CD4-positive, alpha-beta T cell treated with Interleukin-4 for 4 hours (primary cell): ENCODE measurements at places on chromosomes 16 and 17.

- no peak for DNase-seq
These were observed 2.4 kb downstream of the THRA start for GRCh38 chr17:40064971-40065768.

- DNase-seq = no peak
These were observed 18.4 kb downstream of the CNTNAP1 start for GRCh38 chr17:42700586-42701289.

DNA sequence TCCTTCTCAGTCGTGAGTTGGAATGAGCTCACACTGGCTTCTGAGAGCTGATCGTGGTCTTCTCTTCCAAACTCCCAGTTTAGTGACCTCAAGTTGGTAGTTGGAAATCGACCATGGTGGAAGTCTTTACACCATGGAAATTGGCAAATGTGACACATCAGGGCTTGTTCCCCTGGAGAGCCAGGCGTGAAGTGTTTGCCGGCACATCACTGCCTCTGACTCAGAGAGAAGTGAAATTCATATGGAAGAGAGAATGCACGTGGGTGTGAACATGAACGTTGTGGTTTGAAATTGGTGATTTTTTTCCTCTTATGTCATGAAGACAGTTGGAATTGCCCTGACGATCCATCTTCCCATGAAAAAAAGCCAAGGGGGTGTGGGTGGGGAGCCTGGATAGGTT lies 47.4 kb downstream of the AXIN2 start:
- DNase-seq = no peak

DNA sequence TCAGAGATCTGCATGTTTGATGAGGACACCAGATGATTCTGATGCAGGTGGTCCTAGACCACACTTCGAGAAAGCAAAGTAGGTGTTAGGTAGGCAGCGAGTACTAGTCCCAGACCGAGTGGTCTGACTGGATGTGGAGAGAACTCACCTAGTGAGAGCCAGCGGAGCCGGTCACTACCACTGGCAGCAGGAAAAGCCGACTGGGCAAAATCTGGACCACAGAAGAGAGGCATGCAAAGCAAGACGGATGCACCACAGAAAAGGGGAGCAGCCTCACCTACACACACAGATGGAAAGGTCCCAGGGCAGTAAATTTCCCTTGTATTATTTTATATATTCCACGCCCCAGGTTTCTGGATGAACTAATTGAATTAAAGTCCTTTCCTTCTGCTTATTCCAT lies 13.5 kb downstream of the COX10 start:
- no peak for DNase-seq

GRCh38 chr17:64938925-64939474 lies 19.7 kb upstream of the LRRC37A3 start:
- peak; percentile 21 for DNase-seq

DNA sequence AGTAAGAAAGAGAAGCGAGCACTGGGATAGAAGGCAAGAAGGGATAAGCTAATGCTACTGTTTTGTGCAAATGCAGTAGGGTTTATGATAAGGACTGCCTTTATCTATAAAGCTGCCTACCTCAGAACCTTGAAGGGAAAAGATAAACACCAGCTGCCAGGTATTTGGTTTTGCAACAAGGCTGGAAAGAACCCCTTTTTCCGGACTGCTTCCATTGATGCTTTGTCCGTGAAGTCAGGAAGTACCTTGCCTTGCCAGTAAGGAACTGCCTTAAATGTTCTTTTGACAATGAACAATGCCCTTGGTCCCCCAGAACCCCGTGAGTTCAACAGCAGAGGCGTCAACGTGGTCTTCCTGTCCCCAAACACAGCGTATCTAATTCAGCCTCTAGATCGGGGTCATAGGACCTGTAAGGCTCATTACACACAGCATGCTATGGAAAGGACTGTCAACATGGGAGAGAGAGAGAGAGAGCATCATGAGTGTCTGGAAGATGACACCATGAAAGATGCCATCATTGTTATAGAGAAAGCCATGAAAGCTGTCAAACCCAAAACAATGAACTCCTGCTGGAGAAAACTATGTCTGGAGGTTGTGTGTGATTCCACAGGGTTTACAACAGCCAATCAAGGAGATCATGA lies 113.4 kb downstream of the ANKRD11 start:
- no peak for DNase-seq

DNA sequence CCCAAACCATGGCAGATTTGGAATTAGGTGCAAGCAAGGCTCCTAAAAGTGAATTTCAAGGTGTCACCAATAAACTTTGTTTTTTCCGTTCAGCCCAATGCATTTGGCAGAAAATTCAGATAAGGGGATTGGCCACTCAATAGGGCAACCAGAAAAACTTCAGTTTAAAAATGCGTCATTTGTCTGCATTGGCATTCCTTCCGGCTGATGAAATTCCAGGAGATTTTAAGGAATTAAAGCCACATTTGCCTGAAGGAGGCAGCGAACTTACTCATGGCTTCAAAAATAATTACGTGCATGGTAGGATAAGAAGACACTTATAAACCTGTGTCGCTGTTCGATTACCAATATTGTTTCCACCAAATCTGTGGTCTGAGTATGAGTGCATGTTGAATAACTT lies 151.9 kb downstream of the SALL1 start:
- DNase-seq = no peak

- peak; percentile 11 for DNase-seq
These were observed 432.7 kb upstream of the ASIC2 start for GRCh38 chr17:33725675-33726271.

DNA sequence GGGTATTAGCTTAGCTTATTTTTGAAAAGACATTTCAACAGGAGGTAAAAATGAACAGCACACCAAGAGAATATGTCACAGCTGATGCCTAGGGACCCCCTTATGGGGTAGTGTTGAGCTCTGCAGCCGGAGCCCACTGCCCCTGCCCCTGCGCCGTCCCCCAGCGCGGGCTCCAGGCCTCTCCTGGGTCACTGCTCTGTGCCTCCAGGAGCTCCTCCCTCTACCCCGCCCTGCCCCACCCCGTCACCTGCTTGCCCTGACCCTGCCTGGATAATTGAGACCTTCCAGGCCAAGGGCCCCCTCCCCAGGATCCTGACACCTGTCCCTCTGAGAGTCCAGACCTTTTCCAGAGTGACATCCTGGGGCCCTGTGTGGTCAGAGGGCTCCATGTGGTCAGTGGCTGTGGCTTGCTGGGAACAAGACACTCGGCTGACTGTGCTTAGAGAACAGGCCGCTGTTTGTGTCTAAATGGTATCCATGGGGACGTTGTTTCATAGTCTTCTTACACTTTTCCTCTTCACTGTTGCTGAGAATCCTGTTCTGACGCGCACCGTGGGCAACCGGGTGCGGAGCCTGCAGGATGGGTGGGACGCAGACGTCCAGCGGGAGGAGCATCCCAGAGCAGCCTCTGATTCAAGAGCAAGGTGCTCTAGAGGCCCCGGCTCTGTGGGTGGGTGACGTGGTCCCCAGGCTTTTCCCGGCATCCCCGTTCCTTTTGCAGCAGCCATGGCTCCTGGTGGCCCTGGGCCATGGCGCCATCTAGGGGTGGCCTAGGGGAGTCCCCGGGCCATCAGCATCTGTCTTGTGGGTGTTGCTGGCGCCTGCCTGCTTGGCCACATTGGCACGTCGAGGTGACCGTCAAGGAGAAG lies 20.0 kb upstream of the WFIKKN1 start:
- DNase-seq = peak; percentile 40

GRCh38 chr17:50146927-50147665 lies 3.4 kb downstream of the PPP1R9B start:
- no peak for DNase-seq

DNA sequence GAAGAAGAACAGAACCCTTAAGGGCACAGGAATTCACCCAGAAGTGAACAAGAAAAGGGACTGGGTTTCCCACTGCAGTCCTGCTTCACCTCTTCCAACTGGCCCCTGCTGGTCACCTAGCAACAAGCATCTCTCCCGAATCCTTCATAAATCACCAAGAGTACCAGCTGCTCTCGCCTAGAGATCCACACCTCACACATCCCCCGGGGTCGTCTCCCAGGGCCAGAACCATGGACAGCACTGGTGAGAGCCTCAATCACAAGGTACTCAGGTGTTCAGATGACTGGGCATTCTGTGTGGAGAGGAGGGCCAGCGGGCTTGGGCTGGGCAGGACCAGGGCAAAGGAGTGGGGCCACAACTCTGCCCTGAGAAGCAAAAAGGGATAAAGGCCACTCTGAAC lies 65.9 kb downstream of the CCT6B start:
- no peak for DNase-seq

GRCh38 chr16:10015397-10015796 lies 166.8 kb downstream of the GRIN2A start:
- no peak for DNase-seq

GRCh38 chr16:24508614-24509013 lies 30.8 kb upstream of the RBBP6 start:
- DNase-seq = no peak

GRCh38 chr17:68903286-68903685 lies 51.9 kb downstream of the ABCA8 start:
- DNase-seq = no peak

GRCh38 chr17:75783803-75784472 lies 668 bp upstream of the UNK start:
- no peak for DNase-seq

DNA sequence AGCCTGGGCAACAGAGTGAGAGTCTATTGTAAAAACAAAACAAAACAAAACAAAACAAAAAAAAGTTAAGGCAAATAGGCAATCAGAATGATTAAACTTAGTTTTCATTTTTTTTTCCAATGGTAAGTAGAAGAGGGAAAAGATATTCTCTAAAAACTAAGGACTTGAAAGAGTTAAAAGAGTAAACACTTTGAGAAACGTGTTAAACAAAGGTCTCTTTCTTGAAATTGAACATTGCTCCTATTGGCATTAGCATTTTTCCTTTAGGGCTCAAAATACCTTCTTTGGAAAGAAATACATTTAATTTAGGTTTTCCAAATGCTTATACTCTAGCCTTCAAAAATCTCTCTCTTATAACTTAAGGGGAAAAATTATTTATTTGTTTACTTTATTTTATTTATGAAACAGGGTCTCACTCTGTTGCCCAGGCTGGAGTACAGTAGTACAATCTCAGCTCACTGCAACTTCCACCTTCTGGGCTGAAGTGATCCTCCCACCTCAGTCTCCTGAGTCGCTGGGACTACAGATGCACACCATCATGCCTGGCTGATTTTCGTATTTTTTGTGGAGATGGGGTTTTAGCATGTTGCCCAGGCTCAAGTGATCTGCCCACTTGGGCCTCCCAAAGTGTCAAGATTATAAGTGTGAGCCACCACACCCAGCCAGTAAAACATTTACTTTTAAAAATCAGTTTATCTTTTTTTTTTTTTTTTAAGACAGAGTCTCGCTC lies 44.7 kb upstream of the VPS4A start:
- DNase-seq = no peak

GRCh38 chr16:68447653-68448359 lies 502 bp downstream of the SMPD3 start:
- no peak for DNase-seq

DNA sequence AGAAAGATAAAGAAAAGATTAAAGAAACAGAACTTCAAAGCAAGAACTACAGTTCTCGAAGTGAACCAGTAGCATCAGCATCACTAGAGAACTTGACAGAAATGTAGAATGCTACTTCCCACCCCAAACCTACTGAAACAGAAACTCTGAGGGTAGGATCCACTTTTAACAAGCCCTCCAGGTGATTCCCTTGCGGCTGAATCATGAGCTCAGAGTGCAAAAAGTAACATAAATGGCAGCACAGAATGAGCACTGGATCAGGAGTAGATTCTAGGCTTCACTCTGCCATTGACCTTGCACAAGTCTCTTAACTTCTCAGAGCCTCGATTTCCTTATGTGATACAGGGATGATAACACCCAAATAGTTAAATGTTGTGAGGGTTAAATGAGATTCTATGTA lies 5.8 kb downstream of the TOM1L2 start:
- no peak for DNase-seq

GRCh38 chr17:41492771-41493170 lies 3.1 kb upstream of the KRT36 start:
- no peak for DNase-seq

GRCh38 chr16:51875834-51876600 lies 670.9 kb downstream of the TOX3 start:
- DNase-seq = no peak

GRCh38 chr16:89564476-89565255 lies 4.2 kb downstream of the RPL13 start:
- DNase-seq = no peak

DNA sequence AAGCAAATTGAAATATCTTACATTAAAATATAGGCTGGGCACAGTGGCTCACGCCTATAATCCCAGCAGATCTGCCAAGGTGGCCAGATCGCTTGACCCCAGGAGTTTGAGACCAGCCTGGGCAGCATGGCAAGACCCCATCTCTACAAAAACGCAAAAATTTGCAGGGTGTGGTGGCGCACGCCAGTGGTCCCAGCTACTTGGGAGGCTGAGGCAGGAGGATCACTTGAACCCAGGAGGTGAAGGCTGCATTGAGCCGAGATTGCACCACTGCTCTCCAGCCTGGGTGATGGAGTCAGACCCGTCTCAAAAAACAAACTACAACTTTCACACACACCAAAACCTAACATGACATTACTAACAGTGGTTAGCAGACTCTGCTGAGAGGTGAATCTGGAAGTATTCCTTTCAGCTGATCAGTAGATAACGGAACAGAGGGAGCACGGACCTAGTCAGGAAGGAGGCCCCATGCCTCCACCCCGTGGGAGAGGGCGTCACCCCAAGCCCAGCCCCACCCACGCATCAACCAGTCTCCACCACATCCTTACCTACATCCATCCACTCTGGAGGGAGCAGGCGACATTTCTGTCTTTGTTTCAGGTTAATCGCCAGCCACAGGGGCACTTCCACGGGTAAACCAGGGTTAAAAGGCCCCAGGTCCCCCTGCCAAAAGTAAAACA lies 1.7 kb downstream of the GINS2 start:
- DNase-seq = no peak
